ENCODE measurements at places on chromosomes 5 and 9. TPM values are rescaled to one million over a fixed set of nuclear protein-coding genes. Genes with fewer than 3 reads are reported as not detected.

DNA sequence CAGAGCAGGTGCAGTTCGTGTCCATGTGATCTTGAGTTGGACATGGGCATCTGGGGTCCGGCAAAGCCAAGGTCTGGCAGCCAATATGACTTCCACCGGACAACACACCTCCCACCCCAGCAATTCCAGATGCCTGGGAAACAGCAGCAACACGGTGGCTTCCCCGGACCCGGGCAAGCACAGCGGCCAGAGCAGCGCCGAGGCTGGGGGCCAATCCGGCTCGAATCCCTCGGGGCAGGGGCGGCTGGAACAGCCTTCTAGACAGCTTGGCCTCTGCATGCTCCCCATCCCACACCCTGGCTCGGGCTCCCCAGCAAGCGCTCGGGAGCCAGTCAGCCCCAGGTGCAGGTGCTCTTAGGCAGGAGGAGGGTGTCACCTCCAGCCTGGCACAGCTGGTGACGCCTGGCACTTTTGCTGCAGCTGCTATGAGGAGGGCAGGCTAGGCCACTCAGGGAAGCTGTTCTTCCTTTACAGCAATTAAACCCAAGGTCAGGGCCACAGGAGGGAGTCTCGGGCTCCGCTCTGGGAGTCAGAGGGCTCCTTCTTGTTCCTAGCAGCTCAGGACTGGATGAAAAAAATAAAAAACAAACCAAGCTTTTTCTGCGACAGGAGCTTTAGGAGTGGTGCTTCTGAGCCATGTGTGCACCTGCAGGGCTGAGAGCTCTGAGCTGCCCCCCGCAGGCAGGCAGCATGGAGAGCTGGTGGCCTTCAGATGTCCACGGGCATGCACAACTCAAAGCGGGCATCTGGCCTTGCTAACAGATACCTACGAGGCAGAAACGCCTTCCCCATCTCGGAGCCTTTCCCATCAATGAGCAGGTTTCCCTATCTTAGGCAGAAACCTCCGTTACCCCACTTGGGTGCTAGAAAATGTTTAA is 28.2 kb downstream of the DBH start:
- no peak for DNase-seq

- DNase-seq = no peak
Measured at GRCh38 chr9:2916382-2916985, 72.6 kb upstream of the PUM3 start.

- no peak for DNase-seq
Measured at GRCh38 chr5:101788797-101789196, 507.3 kb downstream of the SLCO4C1 start.

GRCh38 chr5:43039471-43040286 is 440 bp downstream of the ANXA2R start:
- no peak for DNase-seq

GRCh38 chr5:73892806-73893205 is 266.8 kb downstream of the ARHGEF28 start:
- no peak for DNase-seq

GRCh38 chr5:20833081-20833627 is 845.2 kb upstream of the CDH18 start:
- no peak for DNase-seq

DNA sequence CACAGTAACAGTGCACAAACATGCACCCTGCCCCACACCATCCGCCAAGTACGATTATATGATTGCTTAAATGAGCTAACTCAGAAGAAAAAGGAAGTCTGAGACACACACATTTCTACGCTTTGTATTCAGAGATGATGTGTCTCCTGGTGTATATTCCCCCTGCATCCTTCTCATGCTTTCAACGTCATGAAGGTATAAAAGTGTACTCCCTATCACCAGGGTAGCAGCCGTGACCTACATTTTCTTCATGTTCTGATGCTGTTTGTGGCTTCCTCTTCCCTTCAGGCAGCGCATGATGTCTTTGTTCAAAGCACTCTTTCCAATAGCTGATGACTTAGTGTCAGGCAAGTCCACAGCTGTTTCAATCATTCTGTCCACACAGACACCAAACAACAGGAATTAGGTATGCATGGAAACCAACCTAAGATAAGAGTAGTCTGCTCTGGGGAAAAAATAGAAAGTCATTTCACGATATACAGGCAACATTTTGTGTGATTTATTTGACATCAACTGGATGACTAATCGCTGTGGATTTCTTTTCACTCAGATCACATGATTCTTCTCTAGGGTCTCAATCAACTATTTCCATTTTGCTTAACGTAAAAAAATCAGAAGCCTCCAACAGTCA is 269.4 kb upstream of the PTGER4 start:
- DNase-seq = no peak

GRCh38 chr5:171840066-171840465 is 54.4 kb downstream of the SMIM23 start:
- DNase-seq = no peak

DNA sequence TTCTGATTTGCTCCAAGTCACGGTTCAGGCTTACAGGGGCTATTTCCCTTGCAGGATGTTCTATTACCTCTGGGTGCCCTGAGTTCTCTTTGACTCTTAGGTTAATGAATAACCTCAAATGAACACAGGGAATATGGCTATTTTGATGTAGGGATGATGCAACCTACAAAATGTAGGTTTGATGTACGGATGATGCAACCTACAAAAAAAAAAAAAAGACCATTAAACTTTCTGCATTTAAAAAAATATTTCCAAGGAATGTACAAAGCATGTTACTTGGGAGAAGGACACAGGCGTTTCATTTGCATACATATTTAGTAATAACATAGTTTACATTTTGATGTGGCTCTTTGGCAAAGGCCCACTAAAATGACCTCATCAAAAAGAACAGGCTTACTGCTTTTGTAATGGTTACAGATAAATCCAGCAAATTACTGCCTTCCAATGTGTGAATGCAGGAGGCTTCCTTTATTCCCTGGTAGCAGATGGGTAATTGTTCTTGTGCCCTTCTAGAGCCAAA is 36.3 kb downstream of the ZNF474 start:
- no peak for DNase-seq

DNA sequence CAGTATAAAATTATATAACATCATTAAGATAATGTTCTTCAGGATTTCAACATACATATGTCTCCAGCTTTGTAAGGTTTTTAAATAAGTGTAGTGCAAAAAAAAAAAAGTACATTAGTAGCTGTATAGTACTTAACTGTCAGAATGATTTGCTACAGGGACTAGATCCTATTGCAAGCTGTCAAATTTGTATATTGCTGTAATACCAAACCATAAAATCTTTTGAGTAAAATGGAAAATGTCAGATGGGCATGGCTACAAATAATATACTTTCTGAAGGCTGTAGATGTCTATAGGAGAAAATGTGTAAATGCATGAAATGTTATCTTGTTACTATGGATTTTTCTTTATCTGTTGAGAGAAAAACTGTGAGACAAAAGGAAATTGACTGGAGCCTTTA is 298.5 kb downstream of the KDM4C start:
- DNase-seq = no peak

- DNase-seq = no peak
Measured at GRCh38 chr5:122967085-122967484, 69.4 kb downstream of the PPIC start.

- DNase-seq = no peak
Measured at GRCh38 chr5:82635561-82636288, 357.6 kb upstream of the RPS23 start.

DNA sequence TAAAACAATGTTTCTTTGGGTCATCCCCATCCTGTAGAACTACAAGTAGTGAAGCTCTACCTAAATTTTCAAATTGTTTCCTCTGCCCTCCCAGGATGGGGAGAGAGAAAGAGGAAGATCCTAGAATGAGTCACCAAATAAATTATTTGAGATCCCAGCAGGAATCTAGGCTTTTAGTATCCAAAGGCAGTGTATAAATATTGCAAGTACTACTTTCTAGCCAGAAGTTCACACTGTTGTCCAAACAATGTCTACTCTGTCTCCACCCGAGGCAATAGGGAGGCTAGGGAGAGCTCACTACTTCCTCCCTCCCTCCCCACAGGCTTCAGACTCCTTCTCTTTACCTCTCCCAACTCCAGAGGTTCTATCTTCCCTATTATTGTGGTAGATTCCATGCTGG is 362.8 kb downstream of the MRPS30 start:
- DNase-seq = no peak

DNA sequence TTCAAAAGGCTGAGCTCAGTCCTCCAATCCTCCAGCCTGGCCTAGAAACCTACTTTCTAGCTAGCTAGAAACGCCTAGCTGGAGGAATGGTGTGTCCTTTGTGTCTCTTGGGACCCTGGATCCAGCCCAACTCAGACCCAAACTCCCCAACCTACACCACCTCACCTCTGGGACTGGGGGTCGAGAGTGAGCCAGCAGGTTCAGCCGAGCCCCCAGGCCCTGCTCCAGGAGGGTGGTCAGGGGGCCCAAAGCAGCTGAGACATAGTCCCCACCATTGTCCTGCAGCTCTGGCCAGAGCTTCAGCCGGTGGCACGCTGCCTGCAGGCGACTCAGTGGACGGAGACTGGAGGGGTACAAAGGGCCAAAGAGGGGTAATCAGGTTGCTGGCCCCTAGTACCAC is 6.2 kb downstream of the NOL6 start:
- no peak for DNase-seq

GRCh38 chr5:50836356-50836755 is 169.9 kb downstream of the PARP8 start:
- no peak for DNase-seq

KDM3B gene
- 84.8 TPM for total RNA-seq

NKD2 gene
- 8.0 TPM for total RNA-seq

NUTM2G gene
- total RNA-seq = not detected

SNCAIP gene
- 70.7 TPM for total RNA-seq

PCDHA1 gene
- total RNA-seq = 7.5 TPM

CYLC2 gene
- not detected for total RNA-seq

TLN1 gene
- total RNA-seq = 29.4 TPM

All from cerebellum (tissue), 4 donors.